ENCODE measurements at places on chromosomes 13 and 19.

GRCh38 chr13:59744747-59745391 lies 418.9 kb downstream of the DIAPH3 start:
- no peak for DNase-seq

GRCh38 chr19:39007096-39007495 lies 25.3 kb downstream of the FBXO27 start:
- no peak for DNase-seq

DNA sequence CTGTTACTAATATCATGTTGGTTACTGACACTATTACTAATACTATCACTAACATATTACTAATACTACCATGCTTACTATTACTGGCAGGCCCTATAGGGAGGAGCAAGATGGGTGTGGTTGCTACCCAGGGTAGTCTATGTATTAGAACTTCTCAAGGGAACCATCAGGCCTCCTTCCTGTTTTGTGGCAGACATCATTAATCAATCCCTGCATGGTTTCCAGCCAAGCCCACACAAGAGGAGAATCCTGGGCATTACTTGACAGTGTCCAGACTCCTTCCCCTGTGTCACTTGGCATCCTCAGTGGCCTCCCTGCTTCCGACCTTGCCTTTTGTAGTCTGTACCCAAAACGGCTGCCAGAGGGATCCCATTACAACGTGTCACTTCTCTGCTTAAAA lies 8.9 kb downstream of the HAS1 start:
- DNase-seq: no peak

DNA sequence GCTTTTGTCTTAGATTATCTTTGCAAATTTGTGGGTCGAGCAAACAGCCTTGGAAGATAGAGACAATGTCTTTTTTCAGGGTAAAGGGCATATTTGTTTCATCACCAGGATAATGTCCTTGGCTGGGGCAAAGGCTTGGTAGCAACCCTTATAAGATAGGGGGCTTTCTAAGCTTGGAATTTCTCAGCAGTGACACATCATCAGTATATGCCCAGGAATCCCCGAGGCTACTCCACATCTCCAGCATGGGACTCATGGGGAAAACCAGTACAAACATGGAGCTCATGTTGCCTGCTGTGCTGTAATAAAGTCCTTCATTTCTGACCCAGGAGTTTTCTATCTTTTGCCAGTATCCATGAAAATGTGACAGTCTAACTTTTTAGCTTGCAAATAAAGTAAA lies 77.1 kb downstream of the DCLK1 start:
- no peak for DNase-seq

GRCh38 chr13:22108979-22109378 lies 438.1 kb downstream of the FGF9 start:
- no peak for DNase-seq

GRCh38 chr13:113856716-113857065 lies 7.2 kb downstream of the GAS6 start:
- DNase-seq: no peak

GRCh38 chr19:6362351-6362801 lies 1.0 kb downstream of the CLPP start:
- DNase-seq: no peak

- DNase-seq: no peak
Measured at GRCh38 chr19:9178901-9179300, at the start of gene OR7D2. Gene OR7D2, plus strand, starts transcription at chr19:9178979. Its CDS starts 6,803 bp downstream, at chr19:9185782.

DNA sequence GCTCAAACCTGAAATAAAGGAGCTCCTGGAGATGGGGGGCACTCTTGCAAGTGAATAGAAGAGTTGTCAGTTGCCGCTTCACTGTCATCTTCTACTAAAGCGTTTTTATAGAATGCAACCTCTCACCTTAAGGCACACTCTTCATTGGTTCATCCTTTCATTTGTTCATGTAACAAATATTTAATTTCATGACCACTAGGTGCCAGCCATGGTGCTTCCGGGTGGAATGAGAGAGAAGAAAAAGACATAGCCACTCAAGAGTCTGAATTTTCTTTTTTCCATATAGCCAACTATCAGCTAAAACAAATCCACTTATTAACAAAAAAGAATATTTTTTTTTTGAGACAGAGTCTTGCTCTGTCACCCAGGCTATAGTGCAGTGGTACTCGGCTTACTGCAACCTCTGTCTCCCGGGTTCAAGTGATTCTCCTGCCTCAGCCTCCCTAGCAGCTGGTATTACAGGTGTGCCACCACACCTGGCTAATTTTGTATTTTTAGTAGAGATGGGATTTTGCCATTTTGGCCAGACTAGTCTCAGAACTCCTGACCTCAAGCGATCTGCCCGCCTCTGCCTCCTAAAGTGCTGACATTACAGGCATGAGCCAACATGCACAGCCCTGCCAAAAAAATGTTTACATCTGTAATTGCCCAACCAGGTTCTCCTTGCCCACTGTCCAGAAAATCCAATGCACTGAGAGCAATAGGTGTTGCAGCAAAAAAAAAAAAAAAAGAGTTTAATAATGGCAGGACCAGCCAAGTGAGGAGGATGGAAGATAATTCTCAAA lies 22.1 kb upstream of the SACS start:
- no peak for DNase-seq

- no peak for DNase-seq
Measured at GRCh38 chr19:33437821-33438671, 64.5 kb downstream of the CEBPG start.

DNA sequence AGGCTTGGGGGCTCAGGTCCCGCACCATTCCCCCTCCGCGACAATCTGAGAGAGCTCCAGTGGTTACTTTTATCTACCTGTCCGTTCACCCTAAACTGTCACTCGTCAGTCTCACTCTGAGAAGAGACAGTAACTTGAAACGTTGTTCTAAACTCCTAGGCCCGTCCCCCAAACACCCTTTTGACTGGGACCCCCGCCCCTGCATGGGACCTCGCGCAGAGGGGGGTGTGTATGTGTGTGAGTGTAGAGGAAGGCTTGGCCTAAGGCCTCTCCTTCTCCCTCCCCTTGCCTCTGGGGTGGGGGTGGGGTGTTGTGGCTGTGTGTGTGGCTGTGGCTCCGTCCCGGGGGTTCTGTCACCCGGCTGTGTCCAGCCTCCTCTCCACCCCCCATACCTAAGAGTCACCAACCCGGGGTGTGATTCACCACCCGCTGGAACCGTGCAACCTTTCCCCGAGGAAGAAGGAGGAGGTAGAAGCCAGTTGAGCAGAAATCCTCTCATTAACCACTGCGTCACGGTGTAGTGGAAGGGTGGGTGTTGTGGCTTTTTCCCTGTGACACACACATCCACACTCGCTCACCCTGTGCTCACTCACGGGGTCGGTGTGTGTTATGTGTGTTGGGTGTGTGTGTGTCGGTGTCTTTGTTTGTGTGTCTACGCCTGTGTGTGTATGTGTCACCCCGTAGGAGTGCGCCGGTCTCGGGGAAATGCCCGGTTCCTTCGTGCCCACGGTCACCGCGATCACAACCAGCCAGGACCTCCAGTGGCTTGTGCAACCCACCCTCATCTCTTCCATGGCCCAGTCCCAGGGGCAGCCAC lies 2.4 kb downstream of the FOSB start:
- peak; percentile 39 for DNase-seq

DNA sequence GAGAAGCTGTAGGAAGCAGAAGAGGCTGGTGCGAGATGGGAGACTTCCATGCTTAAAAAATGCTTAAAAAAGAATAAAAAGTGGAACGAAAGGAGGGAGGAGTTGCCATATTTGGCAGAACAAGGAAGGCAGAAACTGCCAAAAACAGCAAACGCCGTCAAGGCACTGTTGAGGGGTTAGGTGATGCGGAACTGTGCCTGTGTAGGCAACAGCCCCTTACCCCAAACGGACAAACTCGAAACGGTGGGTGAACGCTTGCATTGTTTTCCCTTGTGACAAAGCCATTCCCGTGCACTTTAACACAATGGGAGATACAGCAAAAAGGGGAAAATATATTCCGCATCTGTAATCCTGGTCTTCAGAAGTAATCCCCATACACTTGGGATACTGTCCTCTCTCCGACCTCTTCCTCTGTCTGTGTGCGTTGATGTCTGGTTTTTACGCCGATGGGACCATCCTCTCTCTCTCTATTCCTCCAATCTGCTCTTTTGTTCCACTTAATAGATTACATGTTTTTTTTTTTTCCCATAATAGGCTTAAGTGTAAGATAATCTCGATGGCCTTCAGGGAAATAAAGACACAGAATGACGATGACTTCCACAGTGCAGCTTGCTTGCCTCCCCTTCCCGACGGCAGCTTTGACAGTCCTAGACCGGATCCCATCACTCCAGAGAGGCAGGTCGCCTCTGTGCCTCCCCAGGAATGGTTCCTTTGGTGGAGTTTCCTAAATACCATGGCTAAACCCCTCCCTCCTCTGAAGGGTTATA lies 132.7 kb upstream of the RNF113B start:
- DNase-seq: no peak

- DNase-seq: no peak
Measured at GRCh38 chr19:34232566-34233481, 21.5 kb upstream of the GARRE1 start.

GRCh38 chr13:26377038-26377437 lies 123.1 kb downstream of the CDK8 start:
- DNase-seq: peak; percentile 14

DNA sequence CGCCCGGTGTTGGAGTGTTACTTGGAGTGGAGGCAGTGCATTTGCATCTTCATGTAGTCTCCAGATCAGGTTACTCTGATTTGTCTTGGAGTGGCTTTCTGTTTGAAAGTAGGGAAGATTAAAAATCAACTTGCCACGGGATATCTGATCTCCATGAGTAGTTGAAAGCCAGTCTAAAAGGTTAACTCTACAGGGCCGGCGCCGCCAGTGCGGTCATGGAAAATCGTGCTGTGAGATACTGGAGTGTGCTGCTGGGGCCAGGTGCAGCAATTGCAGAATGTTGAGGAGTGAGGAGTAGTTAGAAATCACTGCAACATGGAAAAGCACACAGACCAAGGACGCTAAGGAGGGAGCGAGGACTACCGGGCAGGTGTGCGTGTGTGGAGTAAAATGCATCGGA lies 175.0 kb downstream of the STK24 start:
- DNase-seq: no peak

DNA sequence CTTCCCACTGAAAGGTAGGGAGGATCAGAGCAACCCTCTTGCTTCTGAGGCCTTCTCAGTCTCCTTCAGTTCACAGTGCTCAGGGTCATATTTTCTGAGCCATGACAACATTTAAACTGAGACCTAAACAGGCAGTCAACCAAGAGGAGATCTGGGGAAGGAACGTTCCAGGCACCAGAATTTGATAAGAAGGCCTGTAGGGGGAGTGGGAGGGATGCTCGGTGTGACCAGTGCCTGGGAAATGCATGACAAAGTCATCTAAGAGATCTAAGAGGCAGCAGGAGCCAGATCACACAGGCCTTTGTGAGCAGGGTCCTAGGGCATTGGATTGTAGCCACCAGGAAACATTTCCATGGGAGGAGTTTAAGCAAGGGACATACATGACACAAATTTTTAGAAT lies 71.6 kb downstream of the SHISA2 start:
- DNase-seq: no peak

GRCh38 chr19:33957804-33958203 lies 161.1 kb downstream of the KCTD15 start:
- no peak for DNase-seq

DNA sequence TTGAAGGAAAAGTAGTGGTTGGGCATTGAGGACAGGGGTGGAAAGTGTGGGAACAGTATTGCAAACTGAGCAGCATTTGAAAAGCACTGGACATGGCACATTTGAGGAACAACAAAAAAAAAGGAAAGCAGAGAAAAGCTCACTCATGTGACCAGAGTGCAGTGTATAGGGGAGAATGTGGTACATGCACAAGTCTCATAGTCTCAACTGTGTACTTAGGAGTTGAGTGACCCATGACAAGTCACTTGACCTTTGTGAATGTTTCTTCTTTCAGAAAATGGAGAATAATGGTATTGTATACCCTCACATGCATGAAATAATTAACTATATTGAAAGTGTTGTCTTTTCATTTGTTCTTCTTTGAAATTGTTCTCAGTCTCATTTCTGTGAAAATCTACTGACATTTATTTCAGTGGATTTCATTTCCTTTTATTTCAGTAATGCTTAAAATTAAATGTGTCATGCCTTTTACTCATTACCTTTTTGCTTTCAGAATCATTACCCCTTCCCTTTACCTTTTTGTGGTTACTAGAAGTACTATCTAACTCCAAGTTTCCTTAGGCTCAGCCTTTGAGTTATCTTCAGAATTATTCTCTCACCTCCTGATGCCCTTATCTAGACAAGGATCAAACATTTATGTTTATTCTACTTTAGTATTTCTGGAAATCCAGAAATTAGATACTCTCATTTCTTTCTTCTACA lies 79.1 kb upstream of the MLNR start:
- no peak for DNase-seq

GRCh38 chr13:97268772-97269171 lies 46.6 kb downstream of the MBNL2 start:
- DNase-seq: no peak

- DNase-seq: no peak
Measured at GRCh38 chr13:80149736-80150135, 191.2 kb downstream of the SPRY2 start.

DNA sequence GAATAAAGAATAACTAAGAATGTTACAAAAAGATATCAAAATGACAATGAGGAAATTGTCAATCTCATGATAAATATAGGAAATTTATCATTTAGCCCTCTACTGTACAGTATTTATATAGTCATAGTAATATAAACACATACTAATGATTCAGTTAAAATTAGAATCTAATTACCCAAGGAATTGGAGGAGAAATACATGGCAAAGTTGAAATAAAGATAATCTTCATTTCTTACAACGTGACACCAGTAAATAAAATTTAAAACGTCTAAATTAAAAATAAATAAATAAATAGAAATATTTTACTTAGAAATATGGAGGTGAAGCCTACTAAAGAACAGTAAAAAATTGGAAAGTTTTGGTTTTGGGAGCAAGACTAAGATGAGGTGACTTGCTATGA lies 2163.1 kb upstream of the PCDH20 start:
- DNase-seq: no peak

GRCh38 chr19:35883882-35884281 lies 15.5 kb downstream of the APLP1 start:
- DNase-seq: no peak

- no peak for DNase-seq
Measured at GRCh38 chr19:44974857-44975256, 19.7 kb downstream of the CLPTM1 start.

- peak; percentile 66 for DNase-seq
Measured at GRCh38 chr13:94362411-94362909, 117.0 kb downstream of the DCT start.

DNA sequence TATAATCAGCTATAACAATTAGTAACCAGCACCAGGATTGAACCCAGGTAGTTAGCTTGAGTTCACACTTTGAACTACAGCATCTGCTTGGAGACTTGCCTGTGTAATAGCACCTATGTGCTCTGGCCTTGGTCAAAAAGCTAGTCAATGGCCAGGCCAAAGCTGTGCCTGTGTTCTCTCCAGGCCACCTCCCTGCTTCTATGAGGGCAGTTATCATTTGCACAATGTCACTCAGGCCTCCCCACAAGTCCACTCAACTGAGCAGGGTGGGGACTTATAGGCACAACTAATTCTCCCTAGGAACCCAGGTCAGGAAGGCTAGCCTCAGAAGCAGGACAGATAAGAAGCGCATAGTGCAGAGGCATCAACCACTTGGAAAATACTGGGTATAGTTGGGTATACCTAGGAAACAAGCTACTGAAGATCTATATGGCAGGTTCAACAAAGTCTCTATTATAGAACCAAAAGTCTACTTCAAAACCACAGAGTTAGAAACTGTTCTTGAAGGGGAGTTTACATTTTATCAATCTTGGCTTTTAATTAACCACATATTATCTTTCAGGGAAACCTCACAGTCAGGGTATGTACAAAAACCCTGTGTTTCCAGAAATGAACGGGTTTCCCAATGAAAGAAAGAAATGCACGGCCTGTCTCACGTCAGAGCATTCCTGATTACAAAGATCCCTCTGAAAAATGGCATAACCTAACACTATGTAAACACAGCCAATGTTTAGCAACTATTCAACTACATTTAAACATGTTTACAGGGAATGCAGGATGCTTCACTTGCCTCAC lies 140.9 kb downstream of the ABCC4 start:
- no peak for DNase-seq
